Inflammatory macrophage treated with lipopolysaccharide for 1 hour (primary cell): ENCODE measurements at places on chromosomes 12 and 14.

GRCh38 chr14:105475269-105476096 lies 862 bp downstream of the CRIP2 start:
- no peak for DNase-seq

DNA sequence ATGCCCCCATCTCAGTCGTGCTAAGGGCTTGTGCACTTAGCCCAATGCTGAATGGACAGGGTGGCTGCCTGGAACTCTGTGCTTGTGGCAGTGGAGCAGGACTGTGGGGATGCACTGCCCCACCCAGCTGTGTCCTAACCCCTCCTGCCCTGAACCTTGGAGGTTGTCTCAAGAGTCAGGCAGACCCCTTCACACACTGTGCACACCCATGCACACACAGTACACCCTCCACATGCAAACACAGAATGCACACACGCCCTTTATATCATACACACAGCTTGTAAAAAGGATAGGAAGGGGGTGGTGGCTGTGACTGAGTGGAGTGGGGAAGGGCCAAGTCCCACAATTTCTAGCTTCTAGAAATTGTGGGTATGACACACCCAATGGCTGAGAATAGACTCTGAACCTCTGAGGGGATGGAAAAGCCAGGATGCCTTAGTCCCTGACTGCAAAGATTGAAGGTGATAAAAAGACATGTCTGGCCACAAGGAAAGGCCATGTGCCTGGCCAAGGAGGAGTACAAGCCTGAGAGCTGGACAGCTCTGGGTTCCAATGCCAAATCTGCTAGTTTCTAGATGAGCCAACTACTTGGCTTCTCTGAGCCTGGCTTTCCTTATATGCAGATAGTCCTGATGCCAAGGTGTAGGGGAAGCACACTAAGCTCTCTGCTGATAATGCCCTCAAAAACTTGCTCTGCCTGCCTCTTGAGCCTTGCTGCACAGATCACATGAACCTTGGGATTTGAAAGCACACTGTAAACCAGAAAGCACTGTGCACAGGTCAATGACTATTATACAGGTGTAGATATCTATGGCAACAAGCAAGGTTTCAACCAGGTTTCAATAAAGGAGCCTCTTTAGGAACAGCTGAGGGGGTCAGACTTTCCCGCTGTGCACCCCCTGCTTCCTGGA lies 8.4 kb downstream of the KRT8 start:
- no peak for DNase-seq

- DNase-seq = peak; percentile 65
Measured at GRCh38 chr12:7642876-7643309, 22.8 kb downstream of the APOBEC1 start.

DNA sequence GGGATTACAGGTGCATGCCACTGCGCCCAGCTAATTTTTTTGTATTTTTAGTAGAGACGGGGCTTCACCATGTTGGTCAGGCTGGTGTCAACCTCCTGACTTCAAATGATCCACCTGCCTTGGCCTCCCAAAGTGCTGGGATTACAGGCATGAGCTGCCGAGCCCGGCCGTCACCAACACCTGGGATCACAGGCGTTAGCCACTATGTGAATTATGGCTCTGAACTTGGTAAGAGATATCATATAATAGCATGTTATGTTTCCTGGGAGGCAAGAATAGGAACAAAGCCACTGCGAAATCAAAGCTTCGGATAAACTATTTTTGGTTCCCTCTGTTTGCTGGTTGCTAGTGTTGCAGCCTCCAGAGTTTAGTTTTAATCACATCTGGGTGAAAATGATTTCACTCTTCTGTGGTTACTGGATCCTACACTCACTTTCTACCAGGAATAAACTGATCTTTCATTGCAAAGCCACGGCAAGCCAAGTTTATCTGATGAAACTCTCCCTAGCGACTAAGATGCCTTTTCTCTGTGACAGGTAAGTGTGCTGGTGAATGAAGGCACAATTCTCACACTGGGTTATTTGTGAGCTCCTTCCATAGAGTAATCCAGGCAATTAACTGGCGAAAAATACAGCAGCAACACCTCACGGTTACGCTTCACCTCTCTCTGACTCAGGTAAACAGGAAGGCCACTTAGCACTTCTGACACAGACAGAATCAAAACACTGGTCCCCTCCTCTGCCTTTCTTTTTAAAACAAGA lies 16.7 kb downstream of the SNRNP35 start:
- no peak for DNase-seq

DNA sequence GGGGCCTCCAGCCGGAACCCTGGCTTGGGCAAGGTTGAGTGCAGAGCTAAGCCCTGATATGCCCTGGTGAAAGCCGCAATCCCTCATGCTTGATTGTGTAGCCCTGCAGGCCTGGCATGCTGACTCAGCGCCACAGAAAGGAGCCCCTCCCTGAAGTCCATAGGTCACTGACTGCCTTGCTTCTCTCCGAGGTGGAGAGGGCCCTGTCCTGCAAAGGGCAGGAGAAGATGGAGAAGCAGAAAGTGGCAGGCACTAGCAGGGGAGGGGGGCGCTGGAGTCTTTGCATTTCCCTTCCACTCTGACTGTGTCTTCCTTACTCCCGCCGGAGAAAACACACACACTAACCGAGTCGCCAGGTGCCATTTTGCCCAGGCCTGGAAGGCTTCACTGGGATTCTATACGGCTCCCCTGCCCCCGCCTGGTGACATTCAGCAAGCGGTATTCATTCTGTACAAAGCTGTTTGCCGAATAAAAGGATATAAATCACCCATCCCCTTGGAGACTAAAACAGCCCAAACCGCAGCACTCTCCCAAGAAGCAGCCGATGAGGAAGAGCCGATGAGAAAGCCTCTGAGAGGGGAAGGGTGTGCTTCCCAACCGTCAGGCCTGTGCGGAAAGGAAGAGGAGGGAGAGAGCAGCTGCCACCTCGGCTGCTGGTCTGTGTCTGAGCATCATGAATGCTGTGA lies 69.8 kb downstream of the SLC6A12 start:
- no peak for DNase-seq

DNA sequence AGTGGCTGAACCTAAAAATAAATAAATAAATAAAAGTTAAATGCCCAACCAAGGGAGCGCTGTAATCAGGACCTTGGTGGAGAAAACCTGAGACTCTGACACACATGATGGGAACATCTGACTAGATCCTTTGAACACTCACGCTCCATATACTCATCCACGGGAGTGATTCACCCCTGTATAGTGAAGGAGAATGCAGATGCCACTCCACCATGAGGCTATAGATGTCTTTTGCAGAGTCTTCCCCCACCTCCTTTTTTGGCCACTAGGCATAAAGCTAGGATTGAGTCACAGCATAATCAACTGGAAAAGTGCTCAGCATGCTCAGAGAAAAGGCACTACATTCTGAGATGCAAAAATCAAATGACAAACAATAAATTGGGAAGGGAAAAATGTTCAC lies 19.0 kb downstream of the ADAM20 start:
- DNase-seq = no peak

- no peak for DNase-seq
Measured at GRCh38 chr12:109307051-109307450, 2.0 kb downstream of the FOXN4 start.

DNA sequence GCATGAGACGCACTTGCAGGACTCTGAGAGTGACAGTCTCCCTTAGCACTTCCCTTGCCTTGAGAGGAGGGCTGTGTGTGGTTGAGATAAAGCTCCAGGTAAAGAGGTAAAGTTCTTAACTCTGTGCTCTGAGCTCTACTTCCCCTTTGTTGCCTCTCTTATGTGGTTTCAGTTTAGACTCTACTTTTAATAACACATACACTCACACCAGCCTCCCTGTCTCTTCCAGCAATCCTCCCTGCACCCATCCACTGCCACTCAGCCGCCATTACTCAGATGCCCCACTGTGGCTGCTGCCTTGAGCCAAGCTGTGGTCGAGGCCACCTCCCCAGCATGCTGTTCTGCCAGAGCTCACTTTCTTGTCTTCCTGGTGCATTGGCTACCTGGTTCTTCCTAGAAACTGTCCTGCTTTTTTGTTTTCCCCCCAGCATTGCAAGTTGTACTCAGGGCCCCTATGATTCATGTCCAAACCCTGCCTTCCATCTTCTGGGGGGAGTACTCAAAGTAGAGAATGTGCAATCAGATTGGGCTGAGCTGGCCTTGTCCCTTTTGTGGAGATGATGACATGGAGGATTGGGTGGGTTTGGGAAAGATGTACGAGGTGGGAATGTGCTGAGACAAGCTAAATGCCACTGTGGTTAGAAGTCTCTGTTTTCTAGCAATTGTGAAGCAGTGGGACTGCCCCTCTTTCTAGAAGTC lies 115.5 kb upstream of the PARP11 start:
- DNase-seq = no peak

GRCh38 chr14:60512973-60513571 lies 4.1 kb downstream of the SIX6 start:
- DNase-seq = no peak

DNA sequence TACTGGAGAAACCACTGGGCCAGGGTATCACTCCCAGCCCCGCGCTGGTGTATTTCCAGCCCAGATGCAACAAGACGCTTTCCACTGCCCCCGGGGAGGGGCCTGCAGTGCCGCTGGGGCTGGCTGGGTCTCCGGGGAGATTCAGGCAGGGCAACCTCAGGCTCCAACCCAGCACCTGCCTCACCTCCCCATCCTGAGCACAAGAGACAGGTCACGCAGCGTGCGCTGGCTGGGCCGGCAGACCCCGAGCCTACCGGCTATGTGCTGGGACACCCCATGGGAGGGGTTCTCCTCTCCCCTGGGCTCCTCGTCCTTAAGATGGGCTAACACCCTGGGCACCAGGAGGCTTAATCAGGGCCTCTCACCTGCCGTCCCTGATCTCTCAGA lies 80.9 kb downstream of the RFLNA start:
- no peak for DNase-seq

- no peak for DNase-seq
Measured at GRCh38 chr14:31657917-31658316, 96.7 kb downstream of the NUBPL start.

- DNase-seq = no peak
Measured at GRCh38 chr12:91400271-91400670, 217.7 kb upstream of the DCN start.

GRCh38 chr12:80912901-80913770 lies 24.6 kb downstream of the LIN7A start:
- DNase-seq = no peak

- no peak for DNase-seq
Measured at GRCh38 chr12:44774815-44775411, 101.2 kb downstream of the NELL2 start.

GRCh38 chr12:10614056-10614370 lies 604 bp upstream of the MAGOHB start:
- DNase-seq = no peak

DNA sequence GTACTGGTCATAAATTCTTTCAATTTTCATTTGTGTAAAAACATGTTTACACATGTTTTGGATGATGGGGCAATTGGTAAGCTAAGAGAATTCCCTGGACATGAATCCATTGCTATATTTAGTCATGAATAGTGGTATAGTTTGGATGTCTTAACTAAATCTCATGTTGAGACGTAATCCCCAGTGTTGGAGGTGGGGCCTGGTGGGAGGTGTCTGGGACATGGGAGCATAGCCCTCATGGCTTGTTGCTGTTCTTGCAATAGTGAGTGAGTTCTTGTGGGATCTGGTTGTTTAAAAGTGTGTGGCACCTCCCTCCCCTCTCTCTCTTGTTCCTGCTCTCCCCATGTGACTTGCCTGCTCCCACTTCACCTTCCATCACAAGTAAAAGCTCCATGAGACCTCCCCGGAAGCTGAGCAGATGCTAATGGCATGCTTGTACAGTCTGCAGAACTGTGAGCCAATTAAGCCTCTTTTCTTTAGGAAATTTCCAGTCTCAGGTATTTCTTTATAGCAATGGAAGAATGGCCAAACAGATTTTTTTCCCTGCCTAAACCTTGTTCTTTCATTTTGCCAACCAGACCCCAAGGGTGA lies 33.6 kb downstream of the CTSG start:
- DNase-seq = no peak

DNA sequence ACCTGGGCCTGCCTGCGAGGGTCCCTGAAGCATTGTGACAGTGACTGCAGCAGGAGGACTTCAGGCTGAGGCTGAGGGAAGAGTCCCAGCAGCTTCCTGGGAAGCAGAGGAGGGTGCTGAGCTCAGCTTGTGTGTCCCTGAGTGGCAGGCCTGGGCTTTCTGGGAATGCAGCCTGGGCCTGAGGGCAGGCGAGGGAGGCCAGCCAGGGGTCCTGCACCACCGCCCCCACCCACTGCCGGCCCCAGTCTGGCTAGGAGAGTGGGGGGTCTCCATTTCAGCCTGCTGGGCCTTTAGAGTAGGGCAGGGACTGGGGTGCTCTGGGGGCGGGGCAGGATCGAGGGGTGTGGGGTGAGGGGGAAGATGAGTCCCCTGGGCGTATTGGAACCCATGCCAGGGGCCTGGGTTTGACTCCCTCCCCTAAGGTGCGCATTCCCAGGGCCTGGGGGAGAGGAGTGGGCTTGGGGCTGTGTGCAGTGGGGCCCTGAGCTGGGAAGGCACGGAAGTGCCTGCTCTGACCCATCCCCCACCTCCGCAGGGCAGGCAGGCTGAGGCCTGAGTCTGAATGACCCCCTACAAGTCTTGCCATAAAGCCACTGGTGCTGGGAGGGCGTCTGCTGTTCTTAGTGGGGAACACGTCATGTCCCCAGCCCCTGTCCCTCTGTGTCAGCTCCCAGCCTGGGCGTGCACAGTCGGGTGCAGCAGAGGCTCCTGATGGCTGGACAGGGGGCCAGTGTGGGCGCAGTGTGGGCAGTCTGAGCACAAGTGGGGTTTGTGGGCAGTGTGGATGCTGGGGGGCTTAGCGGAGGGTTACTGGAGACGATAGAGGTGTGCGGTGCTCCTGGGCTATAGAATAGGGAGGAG lies 46.4 kb downstream of the KRT80 start:
- DNase-seq = no peak

- DNase-seq = peak; percentile 59
Measured at GRCh38 chr14:24365600-24366412, 2.2 kb upstream of the NFATC4 start.

DNA sequence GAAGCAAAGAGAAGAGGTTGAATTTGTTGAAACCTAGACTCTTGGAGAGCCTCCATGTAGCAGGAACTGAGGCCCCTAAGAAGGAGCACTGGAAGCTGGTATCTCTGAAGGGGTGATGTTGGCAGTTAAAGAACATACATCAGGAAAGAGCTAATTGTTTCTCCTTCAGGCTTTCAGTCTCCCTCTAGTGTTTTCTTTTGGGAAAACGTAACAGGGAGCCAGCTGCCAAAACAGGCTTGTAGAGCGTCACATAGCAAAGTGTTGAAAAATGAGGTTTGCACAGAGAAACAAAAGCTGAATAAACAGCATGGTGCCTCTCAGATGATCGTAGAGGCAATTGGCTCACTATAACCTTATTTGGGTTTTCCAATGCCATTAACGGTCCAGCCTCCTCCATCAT lies 46.9 kb upstream of the CAND1 start:
- no peak for DNase-seq

DNA sequence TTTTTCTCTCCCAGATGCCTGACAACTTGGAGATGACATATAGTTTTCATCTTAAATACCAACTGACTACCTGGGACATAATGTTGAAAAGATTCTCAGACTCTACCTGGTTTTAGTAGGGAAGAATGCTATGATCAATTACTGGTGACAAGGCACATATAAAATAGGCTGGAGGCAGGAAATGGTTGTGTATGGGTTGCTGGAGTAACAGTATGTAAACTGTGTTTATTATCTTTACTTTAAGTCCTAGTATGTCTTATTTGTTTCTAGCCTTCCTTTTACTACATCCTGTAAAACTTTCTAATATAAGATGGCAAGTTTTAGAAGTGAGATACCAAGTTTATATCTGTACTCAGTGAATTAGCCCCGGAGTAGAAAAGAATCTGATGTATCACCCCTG lies 98.1 kb downstream of the NUBPL start:
- DNase-seq = no peak

- DNase-seq = no peak
Measured at GRCh38 chr14:99569725-99570543, 34.1 kb downstream of the CCDC85C start.
